ENCODE measurements at places on chromosomes 2 and 18.

GRCh38 chr2:17791121-17791816, 25.0 kb upstream of the MSGN1 start:
- no peak for DNase-seq

- DNase-seq, result no peak
These were observed 35.0 kb upstream of the PSMD14 start for GRCh38 chr2:161273038-161273760.

DNA sequence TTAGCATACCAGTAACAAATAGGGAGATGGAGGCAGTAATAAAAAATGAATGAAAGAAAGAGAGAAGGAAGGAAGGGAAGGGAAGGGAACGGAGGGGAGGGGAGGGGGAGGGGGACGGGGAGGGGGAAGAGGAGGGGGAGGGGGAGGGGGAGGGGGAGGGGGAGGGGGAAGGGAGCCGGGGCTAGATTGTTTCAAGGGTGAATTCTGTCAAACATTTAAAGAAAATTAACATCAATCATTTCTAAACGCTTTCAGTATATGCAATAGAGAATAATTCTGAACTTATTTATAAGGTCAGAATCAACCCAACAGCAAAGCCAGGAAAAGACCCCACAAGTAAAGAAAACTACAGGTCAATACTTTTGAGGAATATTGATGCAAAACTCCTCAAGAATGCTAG, 858.8 kb upstream of the GYPC start:
- no peak for DNase-seq

DNA sequence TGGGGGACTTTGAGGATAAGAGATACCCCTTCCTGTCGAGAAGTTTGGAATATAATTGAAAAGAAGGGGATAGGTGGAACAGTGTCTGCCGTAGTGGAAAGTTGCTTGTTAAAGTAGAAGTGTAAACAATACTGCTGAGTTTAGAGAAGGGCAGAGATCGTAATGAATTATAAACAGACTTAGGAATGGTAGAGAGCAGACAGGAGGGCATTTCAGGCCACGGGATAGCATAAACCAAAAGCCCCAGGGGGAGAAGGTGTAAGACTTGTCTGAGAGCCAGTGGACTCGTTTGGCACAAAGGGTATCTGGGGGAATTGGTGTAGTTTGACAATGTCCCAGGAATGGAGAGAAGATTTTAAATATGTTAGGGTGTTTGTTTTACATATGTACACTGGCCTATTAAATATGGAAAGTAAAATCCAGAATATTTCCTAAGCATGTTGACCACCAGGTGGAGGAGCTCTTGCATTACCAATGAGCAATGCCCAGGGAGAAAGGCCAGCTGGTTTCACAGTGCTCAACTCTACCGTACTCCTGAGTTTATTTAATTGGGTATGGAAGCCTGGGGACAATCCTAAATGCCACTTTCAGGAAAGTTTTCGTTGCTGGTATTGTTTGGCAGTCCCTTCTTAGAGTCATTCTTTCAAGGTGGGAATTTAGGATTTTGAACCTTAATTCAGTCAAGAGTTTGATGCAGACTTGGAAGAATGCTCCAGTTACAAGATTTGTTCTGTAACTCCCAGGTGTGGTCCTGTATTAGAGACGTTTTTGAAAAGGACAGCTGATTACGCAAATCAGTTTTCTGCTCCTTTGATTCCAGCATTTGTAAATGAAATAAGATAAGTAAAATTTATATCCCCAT, 7.5 kb downstream of the COPS8 start:
- no peak for DNase-seq

DNA sequence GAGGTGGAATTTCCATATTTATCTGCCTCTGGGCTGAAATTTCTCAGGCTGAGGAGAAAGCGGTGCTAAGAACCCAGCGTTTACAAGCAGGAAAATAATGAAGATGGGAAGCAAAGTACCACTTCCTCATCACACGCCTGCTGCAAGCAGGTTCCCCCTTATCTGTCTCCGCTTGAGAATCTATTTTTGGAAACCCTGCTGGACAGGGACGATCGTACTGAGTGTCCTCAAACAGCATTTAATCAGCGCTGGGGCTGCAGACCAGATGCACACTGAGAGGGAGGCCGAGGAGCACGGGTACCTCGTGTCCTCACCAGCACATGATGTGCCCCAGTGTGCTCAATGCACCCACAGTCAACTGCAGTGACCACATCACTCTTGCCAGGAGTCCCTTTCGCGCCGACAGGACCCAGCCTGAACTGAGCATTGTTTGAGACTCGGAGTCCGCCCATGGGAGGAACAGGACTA, 160.4 kb downstream of the HDAC4 start:
- no peak for DNase-seq

GRCh38 chr2:197795277-197795676, 9.1 kb upstream of the PLCL1 start:
- DNase-seq, result no peak

GRCh38 chr18:59846814-59847490, 52.8 kb upstream of the PMAIP1 start:
- peak; percentile 52 for DNase-seq

GRCh38 chr2:215418064-215418963, 17.6 kb downstream of the FN1 start:
- DNase-seq, result no peak

DNA sequence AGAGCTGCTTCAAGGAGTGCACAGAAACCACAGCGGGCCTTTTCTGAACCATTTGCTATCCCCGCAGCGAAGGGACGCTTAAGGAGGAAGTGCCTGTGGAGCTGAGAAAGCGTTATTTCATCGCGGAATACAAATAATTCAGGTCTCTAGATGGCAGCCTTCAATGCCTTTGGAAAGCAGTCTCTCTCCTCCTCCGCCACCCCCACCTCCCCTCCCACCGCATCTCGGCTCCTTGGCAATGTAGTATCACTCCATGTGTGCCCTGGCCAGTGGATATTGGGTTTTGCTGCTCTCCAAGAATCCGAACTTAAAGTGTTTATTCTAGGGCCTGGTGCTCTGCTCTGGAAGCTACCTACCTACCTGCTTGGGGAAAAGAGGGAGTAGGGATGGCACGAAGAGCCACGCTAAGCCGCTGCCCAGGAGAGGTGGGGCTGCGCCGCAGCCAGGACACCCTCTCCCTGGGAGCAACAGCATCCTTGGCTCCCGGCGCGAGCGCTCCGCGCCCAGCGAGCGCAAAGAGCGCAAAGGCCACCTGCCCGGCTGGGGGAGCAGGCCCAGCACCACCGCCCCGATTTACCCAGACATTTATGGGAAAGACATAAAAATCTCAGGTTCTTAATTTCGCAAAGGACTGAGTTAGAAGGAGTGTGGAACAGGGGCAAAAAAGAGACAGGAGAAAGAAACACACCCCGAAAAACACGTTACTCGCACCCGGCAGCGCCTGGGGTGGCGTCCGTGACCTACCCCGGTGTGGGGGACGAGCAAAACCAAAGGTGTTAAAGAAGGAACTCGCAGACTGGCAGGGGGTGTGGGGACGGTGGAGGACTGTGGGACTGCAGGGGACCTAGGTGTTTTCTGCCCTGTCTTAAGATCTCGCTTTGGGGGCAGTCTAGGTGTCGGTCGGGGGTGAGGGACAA, 1.0 kb downstream of the SPHKAP start:
- DNase-seq, result no peak

- no peak for DNase-seq
These were observed 11.6 kb downstream of the CD28 start for GRCh38 chr2:203718087-203718486.

DNA sequence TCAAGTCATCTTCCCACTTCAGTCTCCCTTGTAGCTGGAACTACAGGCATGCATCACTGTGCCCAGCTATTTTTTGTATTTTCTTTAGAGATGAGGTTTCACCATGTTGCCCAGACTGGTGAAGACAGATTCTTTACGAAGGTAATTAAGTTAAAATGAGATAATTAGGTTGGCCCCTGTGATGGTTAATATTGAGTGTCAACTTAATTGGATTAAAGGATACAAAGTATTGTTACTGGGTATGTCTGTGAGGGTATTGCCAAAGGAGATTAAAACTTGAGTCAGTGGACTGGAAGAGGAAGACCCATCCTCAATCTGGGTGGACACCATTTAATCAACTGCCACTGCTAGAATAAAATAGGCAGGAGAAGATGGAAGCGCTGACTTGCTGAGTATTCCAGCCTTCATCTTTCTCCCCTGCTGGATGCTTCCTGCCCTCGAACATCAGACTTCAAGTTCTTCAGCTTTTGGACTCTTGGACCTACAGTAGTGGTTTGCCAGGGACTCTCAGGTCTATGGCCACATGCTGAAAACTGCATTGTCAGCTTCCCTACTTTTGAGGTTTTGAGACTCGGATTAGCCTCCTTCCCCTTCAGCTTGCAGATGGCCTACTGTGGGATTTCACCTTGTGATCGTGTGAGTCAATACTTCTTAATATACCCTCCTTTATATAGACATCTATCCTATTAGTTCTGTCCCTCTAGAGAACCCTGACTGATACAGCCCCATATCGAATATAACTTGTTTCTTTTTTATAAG, 269.1 kb downstream of the TMX3 start:
- no peak for DNase-seq

GRCh38 chr2:167336213-167336612, 447.9 kb downstream of the XIRP2 start:
- no peak for DNase-seq

DNA sequence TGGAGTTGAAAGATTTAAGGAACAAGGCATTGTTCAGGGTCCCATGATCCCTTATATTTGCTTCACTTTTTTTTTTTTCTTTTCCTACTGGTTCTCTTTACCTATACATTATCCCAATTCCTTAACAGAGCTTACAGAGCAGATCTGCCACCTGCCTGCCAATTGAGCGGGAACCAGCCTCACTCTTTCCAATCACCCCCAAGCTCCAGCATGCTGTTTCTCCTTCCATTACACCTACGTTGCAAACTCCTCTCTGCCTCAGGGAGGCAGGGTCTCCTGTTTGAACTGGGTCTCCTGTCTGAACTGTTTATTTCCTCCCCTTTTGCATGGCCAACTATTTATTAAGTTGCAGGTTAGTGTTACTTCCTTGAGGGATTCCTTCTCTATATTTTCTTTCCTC, 77.2 kb upstream of the SLC38A11 start:
- no peak for DNase-seq

GRCh38 chr2:191051177-191051576, 37.2 kb upstream of the STAT1 start:
- no peak for DNase-seq

DNA sequence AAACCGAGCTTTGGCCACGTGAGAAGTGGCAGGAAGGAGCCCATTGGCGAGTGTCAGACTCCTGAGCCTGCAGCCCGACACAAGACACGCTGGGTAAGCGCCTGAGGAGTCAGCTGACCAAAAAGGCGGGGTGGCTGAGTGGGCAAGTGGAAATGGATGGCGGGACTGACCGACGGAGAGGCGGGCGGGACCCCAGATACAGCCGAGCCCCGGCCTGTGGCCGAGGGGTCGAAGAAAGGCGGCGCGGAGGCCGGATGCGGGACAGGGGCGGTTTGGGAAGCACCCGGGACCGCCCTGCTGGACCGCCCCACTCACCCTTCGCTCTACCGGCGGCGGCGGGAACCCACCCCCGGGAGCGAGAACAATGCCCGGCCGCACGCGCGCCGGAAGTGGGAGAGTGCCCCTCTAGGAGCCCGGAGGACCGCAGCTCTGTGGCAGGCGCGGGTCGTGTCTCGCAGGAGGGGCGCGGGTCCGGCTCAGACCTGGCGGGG, 22.8 kb downstream of the ZSCAN30 start:
- peak; percentile 38 for DNase-seq

DNA sequence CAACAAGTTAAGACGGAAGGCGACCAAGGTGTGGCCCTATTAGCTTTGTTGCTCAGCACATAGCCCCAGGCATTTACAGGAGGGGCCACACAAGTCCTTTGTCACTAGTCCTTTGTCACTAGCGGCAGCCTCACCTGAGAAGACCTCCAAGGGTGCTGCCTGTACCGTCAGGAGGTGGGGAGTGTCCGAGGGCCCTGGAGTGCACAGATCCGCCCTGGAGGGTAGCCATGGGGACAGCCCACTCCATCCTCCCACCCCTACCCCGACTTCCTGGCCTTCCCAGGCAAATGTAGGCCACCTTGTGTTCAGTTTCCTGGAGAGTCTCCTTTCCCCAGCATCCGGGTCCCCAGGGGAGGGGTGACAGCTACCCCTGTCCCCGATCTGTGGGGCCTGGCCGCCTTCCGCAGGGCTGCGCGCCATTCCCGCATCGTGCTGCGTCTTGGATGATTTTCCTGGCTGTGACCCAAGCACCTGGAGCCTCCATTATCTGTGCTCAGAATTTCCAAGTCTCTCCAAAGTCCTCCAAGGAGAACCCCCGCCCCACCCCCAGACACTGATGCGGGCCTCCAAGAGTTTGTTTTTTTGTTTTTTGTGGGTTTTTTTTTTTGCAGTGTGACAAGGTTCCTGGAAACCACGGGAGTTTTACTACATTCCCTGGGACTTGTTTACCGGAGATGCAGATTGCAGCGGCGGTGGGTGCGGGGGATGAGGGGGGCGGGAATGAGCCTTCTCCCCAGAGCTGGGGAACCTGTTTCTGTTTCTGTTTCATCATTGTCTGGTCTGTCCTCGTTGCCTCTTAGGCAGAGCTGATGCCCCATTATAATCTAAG, 28.6 kb downstream of the TEX44 start:
- DNase-seq, result no peak

- DNase-seq, result no peak
These were observed 42.8 kb upstream of the MAP2 start for GRCh38 chr2:209381091-209381490.

DNA sequence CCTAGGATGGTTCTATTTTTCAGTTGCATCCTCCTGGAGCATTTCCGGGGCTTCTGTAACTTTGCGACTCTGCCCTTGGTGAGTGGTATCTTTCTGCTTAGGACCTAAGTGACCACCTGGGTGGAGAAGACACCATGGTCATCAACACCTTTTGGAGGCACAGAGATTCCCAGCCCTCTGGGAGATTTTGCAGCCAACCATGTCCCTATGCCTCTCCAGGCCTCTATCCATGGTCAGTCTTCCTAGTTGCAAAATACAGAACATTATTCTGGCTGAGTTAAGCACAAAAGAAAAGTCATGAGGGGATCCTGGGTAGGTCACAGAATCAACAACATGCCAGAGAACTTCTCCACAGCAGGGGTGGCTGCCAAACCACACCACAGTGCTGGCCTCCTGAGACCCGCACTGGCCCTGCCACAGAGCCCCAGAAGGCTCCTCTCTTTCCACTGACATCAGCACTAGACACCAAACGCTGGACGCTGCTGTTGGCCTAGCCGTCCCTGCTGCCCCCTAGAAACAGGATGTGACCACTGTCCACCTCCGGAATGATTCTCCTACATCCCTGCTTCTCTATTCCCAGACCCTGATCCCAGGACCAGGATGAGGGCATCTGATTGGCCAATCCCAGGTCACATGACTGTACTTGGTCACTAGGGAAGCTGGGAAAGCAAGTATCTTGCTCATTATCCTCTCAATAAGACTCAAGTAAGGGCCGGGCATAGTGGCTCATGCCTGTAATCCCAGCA, 47.7 kb downstream of the SMAD7 start:
- DNase-seq, result no peak

DNA sequence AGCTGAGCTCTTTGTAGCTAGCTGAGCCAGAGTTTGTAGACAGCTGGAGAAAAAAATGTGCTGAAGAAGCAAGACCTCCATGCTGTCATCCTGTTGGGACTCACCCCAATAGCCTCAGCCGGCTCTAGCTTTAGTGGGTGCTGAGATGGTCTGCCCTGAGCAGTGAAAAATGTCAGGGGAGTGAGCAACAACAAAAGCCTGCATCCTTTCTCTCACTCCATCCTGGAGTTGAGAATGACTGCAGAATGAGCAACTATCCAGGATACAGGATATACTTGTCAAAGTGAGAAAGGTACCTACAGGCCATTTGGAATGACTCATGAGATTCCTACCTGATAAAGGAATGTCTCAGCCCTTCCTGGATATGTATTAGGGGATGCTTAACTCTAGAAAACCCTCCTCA, 146.1 kb upstream of the DLX2 start:
- DNase-seq, result no peak

Data from stimulated activated CD4-positive, alpha-beta T cell treated with anti-CD3 and anti-CD28 coated beads, Interleukin-12 subunit alpha, Interleukin-12 subunit beta, amount 100 ng/mL, for 24 hours (primary cell).